ENCODE measurements at places on chromosomes 5 and 9.

GRCh38 chr5:57741336-57741735 is 258.7 kb upstream of the ACTBL2 start:
- no peak for DNase-seq

GRCh38 chr5:124869426-124870033 is 123.1 kb upstream of the ZNF608 start:
- no peak for DNase-seq

GRCh38 chr5:78504704-78505677 is 143.6 kb downstream of the LHFPL2 start:
- no peak for DNase-seq

DNA sequence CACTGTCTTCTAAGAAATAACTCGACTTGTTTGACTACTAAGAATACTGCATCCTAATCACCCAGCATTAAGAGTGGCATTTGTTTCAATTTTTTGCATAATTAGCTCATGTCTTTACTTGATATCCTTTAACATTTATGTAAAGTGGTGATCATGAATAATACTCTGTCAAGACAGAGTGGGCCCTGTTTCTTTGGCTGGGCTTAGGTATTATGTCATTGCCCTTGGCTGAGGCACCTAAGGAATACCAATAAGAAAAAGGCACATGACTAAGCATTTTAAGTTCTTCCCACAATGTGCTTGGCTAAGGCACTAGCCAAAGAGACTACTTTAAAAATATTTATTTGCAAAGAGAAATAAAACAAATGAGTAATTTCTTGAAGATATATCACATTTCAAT is 308.1 kb downstream of the CTNND2 start:
- DNase-seq = no peak

GRCh38 chr9:35937227-35937626 is 20.7 kb downstream of the OR2S2 start:
- no peak for DNase-seq

DNA sequence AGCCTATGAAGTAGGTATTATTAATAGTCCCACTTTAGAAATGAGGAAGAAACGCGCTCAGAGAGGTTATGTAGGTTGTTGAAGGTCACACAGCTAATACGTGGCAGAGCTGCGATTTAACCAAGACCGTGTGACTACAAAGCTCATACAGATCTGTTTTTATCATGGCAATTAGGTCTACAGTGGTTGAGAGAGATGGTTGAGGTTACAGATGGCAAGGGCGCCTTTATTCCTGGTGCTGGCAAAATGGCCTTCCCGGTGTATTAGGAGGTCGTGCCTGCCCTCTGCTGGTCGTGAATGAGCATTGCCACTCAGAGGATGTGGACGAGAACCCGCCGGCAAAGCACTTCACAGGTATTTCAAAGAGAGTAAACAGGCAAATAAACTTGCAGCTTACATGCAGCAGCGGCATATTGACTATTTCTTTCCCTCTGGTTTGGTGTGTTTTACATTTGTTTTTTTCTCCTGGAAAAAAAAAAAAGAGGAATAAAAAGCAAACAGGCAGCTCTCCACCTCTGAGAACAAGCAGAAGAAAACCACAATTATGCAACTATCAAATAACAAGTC is 65.3 kb upstream of the EGFLAM start:
- no peak for DNase-seq

DNA sequence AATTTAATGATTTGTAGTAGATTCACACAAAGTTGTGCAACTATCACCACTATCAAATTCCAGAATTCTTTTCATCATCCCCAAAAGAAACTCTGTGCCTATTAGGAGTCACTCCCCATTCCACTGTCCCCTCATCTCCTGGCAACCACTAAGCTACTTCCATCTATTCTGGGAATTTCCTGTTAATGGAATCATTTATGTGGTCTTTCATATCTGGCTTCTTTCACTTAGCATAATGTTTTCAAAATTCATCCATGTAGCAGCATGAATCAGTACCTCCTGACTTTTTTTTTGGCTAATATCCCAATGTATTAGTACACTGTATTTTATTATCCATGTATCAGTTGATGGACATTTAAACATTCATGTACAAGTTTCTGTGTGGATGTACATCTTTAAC is 157.6 kb downstream of the TTC39B start:
- DNase-seq = no peak

GRCh38 chr9:123318961-123319421 is 37.0 kb upstream of the CRB2 start:
- no peak for DNase-seq

- no peak for DNase-seq
These were observed 965.1 kb upstream of the SEMA6A start for GRCh38 chr5:117539692-117540091.

GRCh38 chr9:98484162-98484561 is 224.6 kb downstream of the GABBR2 start:
- DNase-seq = no peak

DNA sequence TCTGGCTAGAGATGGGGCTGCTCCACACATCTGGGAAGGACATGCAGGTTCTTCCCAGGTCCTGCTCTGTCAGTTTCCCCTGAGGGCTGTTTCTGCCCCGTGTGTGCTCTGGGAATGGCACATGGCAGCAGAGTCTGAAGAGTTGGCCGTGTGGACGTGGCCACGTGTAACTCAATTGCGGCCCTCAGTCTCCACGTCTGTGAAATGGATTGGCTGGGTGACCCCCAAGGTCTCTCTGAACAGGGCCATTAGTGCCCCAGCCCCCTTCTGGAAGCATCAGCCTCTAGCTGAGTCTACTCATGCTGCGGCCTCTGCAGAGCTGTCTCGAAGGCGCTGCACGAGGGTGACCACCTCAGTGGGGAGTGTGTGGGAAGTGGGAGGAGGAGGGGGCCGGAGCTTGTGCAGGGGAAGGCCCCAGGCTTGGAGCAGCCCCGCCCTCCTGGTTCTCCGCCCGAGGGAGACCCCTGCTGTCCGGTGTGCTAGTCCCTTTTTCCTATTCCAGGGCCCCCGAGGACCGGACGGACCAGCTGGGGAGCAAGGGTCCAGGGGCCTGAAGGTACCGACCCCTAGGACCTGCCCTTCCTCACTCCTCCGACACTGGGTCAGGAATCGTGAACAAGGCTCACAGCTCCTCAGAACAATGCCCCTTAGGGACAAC is 58.9 kb upstream of the ORM1 start:
- no peak for DNase-seq

GRCh38 chr5:54902791-54903473 is 82.5 kb downstream of the ESM1 start:
- DNase-seq = no peak

GRCh38 chr5:111367115-111367514 is 142.9 kb downstream of the CAMK4 start:
- DNase-seq = no peak

GRCh38 chr9:118701985-118702384 is 667.2 kb downstream of the BRINP1 start:
- DNase-seq = no peak

DNA sequence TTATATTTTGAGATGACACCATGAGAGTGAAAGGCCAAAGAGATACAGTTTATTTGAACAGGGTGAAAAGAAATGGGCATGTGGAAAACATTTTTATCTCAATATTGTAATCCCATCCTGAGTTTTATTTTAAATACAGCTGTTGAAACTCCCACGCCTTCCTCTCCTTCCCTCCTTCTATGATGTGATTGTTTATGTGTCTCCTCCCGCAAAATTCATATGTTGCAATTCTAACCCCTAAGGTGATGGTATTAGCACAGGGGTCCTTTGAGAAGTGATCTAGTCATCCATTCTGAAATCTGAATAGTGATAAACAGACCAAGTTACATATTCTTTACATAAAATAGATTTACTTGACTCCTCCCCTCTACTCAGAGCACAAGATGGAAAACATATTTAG is 1275.4 kb upstream of the C9orf72 start:
- no peak for DNase-seq

GRCh38 chr5:158080112-158080511 is 221.2 kb upstream of the CLINT1 start:
- no peak for DNase-seq

DNA sequence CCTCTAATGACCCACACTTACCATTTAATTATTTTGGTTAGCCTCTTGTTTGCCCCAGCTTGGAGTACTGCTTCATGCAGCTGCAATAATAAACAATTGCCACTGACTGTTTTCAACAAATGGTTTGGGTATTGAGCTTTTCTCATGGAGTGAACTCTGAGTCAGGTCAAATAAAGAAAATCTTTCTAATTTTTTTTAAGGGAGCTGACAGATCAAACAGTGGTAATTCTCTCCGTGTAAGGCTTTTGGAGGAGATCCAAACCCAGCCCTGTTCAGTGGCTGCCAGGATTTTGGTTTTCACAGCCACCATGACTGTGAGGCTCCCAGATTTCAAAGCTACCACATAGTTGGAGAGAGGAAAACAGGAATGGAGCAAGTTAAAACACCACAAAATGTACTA is 110.7 kb upstream of the EFNA5 start:
- no peak for DNase-seq

DNA sequence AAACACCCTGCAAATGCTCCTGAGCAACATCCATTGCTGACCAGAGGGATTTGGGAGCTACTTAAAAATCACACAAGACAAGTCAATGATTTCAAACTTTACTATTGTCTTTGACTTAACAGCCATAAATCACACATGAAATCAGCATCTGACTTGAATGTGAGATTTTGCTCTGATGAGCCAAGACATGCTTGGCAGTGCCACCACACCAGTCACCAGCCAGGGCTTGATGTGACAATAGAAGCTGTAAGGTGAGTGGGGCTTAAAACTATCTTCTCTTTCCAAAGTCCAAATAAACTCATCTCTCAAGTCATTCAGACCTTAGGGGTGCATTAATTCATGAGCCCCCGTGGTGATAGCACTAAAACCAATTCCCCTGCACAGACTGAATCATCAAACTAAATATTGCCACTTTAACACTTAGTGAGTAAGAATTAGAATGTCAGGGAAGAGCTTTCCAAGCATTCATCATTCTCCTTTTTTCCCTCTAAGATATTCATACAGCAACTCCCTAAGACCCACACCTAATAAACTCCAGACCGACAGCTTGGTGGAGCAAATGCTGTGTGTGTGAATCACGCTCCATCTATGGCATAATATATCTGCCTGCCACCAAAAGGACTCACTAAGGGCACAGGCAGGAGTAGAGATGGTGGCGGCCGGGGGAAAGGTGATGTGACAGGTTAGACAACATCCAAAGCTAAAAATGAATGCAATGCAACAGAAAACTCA is 119.4 kb downstream of the SPOCK1 start:
- no peak for DNase-seq

GRCh38 chr9:83570359-83570758 is 32.2 kb upstream of the FRMD3 start:
- no peak for DNase-seq

DNA sequence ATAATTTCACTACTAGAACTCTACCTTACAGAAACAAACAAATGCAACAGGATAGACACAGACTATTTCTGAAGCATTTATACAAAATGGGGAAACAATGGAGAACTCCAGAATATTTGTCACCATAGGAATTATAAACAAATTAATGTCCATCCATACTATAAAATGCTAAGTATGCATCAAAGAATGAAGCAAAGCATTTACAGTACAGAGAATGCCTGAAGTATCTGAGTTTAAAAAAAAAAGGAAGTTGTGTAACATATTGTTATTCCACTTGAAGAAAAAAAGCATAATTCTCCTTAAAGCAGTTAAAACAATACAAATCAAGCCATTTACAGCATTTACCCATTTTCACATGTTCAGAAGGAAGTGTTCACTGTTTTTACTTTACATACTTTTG is 53.0 kb downstream of the DROSHA start:
- no peak for DNase-seq

- no peak for DNase-seq
These were observed 30.8 kb downstream of the BTF3 start for GRCh38 chr5:73529081-73529480.

Data from stimulated activated CD8-positive, alpha-beta memory T cell treated with anti-CD3 and anti-CD28 coated beads, Interleukin-4, amount 100 ng/mL, for 1 hour (primary cell).